ENCODE measurements at places on chromosomes 11 and 22.

DNA sequence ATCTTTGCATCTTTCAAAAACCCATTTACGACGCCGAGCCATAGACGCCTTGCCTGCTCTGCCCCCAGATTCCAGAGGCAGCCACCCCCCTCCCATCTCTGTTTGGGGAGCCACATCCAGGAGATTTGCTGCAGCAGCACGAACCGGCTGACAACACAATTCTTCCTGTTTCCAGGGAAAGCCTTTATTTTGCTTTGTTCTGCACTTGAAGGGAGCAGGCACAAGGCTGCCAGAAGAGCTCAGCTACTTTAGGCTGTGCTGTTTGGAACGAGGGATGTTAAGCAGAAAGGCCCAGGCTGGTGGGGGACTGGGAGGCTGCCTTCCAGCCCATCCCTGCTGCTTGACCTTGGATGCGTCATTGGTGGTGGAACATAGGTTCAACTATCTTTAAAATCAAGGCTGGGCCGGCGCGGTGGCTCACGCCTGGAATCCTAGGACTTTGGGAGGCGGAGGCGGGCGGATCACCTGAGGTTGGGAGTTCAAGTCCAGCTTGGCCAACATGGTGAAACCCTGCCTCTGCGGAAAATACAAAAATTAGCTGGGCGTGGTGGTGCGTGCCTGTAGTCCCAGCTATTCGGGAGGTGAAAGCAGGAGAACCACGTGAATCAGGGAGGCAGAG is 243.9 kb downstream of the MIAT start:
- DNase-seq, result no peak

DNA sequence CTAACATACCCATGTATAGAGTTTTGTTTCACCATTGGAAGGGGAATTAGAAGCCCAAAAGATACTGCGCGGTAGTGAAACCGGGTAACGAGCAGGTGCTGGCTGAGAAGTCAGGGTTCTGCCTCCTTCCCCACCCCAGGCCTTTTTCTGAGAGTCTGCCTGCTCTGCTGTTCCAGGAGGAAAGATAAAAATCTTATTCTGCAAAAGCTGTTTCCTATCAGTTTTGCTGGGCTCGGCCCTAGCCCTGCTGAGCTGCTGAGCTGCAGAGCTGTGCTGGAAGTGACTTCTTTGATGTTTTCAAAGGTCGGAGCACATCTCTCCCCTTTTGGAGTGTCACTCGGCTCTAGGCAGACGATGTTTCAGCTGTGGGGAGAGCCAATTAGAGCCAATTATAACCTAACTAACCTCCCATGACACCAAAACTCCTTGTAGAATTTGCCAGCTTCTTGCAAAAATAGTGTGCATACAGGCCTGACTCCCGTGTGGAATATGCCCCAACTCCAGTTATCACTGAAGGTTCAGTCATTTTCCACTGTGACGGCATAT is 59.4 kb downstream of the SPATA19 start:
- no peak for DNase-seq

GRCh38 chr11:33772300-33772699 is 2.0 kb downstream of the FBXO3 start:
- DNase-seq, result no peak

DNA sequence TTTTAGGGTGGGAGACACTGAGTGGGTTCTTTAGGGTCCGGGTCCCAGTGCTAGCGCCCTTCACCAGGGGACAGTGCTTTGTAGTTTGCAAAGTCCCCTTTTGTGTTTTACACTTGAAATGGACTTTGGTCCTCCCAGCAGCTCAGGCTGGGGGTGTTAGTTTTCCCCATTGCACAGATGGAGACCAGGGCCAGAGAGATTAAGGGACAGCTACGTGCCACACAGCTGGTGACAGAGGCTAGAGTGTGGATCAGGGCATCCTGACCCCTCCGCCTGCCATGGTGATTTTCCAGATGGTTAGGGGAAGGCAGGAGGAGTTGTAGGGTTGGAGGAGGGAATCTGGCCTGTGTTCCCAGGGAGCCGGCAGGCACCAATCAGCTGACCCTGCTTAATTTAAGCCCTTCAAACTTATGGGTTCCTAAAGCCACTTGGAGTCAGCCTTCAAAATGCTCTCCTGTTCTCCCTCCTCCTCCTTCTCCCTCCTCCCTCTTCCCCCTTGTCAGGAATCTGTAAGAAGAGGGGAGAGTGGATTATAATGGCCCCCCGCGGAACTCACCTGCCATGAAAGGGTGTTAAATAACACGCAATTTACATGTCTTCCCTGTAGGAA is 22.5 kb upstream of the MPPED1 start:
- no peak for DNase-seq

DNA sequence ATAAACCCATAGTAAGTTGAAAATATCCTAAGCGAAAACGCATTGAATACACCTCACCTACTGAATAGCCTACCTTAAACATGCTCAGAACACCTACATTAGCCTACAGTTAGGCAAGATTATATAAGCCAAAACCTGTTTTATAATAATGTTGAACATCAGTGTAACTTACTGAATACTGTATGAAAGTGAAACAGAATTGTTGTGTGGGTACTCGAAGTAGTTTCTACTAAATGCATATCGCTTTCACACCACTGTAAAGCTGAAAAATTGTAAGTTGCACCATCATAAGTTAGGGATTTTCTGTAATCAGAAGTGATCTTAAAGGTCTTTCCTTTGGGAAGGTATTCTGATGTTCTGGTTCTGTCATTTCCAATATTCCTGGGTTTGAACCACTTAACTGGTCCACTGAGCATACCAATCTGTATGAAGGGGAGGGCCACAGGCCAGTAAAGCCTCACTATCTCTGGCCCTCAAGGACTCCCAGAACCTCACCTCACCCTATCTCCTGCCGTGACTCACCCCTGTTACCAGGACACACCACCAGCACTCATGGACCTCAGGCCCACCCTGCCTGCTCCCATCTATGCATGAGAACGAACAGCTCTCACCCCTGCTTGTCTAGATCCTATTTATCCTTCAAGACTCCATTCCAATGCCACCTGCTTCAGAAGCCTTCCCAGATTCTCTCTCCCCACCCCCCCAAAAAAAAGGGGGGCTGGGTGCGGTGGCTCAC is 70.0 kb downstream of the NAT10 start:
- no peak for DNase-seq

GRCh38 chr22:33056108-33056507 is 2.1 kb downstream of the SYN3 start:
- DNase-seq, result no peak

DNA sequence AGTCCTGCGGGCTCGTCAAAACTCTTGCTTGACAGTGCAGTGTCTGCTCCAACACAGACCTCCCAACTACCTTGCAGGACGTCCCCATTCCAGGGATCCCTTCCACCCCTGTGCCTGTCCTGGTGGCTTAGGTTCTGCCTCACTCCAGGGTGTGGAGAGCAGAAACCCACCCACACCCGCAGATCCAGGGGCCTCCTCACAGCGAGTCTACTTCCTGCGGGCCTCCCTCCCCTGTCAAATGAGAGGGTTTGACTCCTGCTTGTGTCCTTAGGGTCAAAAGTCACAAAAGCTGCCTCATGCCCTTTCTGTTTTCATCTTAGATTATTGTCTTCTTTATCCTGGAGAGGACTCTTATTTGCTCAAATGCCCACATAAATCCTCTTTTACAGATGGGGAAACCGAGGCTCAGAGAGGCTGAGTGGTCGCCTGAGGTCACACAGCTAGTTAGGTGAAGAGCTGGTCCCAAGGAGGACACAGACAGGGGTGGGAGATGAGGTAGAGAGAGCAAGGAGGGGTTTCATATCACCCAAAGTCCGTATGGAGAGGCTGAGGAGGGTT is 81.1 kb upstream of the KCNQ1OT1 start:
- DNase-seq, result no peak

DNA sequence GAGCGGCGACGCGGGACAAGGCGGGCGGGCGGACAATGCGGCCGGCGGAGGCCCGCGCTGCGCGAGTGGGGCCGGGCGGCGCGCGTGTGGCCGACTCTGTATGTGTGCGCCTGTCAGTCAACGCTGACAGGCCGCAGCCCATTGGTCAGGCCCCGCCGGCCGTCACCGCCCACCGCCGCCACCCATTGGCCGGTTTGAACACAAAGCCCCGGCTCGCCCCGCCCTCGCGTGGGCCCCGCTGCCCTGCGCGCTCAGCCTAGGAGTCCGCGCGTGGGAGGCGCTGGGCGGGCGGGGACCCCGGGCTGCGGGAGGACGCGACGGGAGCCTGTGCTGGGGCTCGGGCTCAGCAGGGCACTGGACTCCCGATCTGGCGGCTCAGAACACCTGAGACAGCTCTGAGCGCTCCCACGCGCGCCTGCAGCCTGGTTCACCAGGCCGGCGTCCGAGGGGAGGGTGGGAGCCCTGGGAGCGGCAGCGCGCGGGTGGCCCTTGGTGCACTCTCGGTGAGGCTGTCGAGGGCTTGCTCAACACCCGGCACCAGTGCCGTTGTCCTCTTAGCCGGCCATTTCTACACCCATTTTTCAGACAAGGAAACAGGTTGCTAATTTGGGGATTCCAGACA is at the start of gene SUN2:
SUN2 (minus strand) TSS at position 88 of the 622 bp plus-strand sequence. CDS start 3,370 bp downstream, outside the sequence.
- peak; percentile 88 for DNase-seq

DNA sequence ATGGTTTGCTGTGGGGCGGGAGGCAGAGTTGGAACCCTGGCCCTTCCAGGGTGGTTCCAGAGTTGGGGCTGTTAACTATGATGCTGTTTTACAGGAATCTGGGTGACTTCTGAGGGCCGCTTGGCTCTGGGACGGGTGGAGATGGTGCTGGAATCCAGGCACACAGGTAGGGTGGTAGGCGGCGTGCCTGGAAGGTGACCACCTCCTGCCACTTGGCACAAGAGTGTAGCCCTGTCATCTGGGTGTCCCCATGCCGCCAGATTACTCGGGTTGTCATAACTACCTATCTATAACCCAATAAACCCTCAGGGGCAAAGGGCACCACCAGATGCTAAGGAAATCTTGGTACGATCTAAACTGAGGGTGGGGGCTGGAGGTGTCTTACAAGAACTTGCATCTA is 1.3 kb downstream of the CARS1 start:
- no peak for DNase-seq

- DNase-seq, result no peak
These were observed 11.6 kb downstream of the HTR3A start for GRCh38 chr11:113986351-113987140.

- DNase-seq, result no peak
These were observed 7.8 kb upstream of the PAX6 start for GRCh38 chr11:31818874-31819331.

DNA sequence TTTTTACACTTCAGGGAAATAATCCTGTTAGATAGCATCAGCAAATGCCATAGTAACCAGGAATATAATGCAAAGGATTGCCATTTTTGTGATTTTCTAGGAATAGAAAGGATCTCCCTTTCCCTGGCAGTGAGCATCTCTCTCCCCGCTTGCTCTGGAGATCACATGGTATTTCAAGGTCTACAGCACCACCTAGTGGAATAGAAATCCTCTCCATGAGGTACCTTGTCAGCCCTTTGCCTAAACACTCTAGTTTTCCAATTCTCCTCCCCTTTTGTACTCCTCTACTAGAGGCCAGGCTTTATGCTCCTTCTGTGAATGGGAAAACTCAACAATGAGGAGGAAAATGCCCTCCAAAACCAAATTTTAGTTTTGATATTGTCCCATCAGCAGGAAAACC is 78.4 kb downstream of the XRRA1 start:
- DNase-seq, result peak; percentile 62

DNA sequence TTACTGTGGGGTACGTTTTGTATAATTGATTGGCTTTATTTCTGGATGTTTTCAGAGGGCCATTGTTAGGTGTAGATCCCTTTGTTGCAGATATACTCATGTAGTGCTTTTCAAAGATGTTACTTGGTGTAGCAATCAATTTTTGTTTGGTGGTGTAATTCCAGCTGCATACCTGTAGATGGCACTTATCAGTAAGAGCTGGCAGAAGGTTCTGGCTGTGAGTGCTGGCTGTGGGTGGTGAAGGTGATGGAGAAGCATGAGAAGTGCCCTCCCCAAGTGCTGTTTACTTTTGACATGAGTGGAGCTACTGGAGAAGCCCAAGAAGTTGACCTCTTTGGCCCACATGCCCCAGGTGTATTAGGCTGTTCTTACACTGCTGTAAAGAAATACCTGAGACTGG is 1074.9 kb downstream of the FAM181B start:
- DNase-seq, result peak; percentile 59

DNA sequence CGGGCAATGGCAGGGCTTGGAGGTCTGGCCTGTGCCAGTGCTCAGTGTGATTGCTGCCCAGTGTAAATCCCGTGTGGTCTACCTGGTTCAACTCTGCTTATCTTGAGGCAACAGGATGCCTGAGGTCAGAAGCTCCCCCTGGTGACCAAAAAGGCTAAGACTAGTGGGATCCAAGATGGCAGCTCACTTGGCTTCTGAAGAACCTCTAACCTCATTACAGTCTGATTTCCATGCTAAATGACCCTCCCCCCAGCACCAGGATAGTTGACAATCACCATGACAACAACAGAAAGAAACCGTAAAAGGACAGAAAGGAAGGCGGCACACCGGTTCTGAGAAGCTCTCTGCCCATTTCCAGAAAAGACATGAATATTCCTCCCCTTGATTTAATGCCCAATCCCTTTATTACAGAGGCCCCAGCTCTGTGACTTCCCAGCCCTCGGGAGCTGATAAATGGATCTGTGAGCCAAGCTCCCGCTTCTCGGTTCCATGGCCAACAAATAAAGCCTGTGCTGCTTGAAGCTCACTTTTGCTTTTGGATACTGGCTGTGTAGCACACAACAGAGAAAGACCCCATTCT is 398.4 kb downstream of the CTTN start:
- peak; percentile 23 for DNase-seq

- no peak for DNase-seq
These were observed 5.2 kb upstream of the SMTN start for GRCh38 chr22:31075961-31076360.

DNA sequence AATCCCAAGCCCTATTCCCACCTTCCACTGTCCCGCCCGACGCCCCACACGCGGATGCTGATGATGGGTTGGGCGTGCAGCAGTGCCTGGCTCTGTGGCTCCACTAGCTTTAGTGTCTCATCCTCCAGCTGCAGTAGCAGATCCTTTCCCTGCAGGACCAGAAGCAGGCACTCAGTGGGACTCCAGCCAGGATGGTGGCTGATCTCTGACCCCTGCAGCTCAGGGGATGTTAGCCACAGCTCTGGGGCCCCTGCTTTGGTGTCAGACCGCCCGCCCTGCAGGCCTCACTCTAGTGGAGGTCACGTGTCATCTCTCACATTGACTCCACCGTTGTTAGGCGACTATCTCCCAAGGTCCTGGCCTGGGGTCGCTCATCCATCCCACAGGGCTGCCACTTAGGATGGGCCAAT is 11.8 kb downstream of the SMPD1 start:
- no peak for DNase-seq

- DNase-seq, result no peak
These were observed 7.4 kb downstream of the PEX26 start for GRCh38 chr22:18085188-18085587.
